ENCODE measurements at places on chromosomes 11 and 22. TPM values are rescaled to one million over a fixed set of nuclear protein-coding genes. Genes with fewer than 3 reads are reported as not detected.
A peak's percentile ranks its signal among the peaks of the same experiment; 100 is the strongest.

DNA sequence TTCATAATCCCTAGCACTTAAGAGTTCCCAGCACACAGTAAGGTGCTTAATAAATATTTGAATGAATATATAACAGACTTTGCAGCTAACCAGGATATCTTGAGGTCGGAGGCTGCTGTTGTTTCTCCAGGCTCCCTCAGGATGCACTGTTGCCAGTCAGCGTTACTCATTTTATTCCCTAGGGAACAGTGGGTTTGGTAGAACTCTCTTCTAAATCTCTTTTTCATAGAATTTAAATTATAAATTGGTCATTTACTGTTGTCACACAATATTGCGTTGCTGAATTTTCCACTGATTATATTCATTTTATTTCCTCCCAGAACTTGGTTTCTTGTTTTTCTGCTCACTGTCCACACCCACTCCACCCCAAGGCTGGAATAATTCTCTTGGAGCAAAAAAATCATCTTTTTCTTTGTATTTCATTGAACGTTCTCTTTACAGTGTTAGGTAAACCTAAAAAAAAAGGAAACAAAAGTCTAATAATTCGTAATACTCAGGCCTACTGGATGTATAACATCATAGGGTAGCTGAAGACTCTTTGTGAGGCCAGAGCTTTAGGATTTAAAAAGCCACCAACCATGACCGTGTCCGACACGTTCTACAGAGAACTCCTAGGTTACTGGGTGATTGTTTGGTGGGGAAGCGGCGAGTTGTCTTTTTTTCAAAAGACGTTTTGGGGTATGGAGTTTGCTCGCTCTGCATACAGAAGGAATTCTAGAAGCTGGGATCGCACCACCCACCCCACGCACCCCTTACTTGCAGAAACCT lies 766 bp upstream of the CAPRIN1 start:
- peak overlapping the region; percentile 98 for H3K27ac ChIP-seq
- DNase-seq = no peak
- no peaks in the 10 kb centered on the region for H3K27me3 ChIP-seq

DNA sequence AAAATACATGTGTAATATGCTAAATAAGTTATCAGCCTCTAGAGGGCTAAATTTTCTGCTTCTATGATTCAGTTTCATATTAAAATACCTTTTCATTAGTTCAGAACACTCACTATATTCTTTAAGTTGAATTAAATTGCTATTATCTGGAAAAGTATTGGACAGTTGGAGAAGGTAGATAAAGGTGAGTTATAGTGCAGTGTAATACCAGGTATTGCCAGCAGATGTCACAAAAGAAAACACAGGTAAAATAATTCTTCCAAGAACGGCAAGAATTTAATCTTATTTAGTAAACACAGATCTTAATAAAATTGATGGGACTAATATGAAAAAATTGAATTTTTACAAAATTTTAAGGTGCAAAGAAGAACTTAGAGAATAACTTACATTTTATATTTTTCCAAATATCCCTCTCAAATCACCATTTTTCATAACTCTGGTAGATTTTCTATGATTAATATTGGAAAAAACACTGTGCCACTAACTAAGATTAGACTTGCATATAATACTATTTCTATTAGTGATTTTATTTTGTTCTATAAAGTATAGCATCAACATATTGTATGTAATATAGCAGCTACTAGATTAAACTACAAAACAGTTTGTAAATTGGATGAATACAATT lies 1.7 kb upstream of the LRRC4C start:
- no peaks in the 10 kb centered on the region for H3K4me1 ChIP-seq
- no peak for DNase-seq
- H3K27me3 ChIP-seq = peaks cover 34% of the 10 kb centered on the region
- H3K27ac ChIP-seq = no peak overlapping the region
- H3K36me3 ChIP-seq = no peaks in the 10 kb centered on the region

GRCh38 chr11:68213555-68214172 lies 568 bp upstream of the KMT5B start:
- peak overlapping the region; percentile 100 for H3K27ac ChIP-seq
- no peaks in the 10 kb centered on the region for H3K36me3 ChIP-seq
- H3K4me1 ChIP-seq = peaks cover 44% of the 10 kb centered on the region
- peak; percentile 50 for DNase-seq

DNA sequence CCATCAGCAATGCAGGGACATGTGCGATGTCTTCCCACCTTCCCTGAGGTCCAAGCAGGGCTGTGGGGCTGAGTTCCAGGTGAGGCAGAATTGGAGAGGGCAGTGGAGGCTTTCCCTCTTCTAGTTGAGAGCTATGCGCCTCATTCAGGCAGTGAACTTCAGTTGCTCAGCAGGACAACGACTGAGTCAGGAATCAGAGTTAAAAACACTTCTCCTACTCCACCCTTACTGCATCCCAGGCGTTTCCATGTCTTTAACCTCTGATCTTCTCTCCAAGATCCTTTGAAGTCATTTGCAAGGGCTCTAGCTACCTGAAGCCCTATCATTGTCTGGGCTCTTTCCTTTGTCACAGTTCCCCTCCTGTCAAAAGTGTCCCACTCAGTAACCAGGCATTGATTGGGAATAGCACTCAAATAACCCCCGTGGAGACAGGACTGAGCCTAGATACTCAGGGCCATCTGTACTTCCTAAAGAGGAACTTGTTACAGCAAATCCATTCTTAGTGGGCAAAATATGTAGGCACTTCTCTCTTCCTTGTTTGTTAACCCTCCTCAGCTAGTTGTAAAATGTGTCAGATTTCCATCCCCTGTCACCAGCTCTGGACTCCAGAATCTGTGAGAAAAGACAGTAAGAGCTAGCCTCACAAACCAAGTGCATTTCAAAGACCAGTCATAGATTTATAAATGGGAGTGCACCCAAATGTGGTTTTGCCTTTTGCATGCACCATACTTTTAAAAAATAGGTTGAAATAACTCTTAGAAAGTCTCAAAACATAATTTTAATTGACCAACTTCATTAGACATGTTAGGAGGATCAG lies 72.5 kb upstream of the MYO18B start:
- H3K27ac ChIP-seq = no peak overlapping the region
- no peak overlapping the region for H3K4me3 ChIP-seq
- H3K4me1 ChIP-seq = peaks cover 4% of the 10 kb centered on the region
- no peaks in the 10 kb centered on the region for H3K27me3 ChIP-seq
- DNase-seq = no peak
- no peaks in the 10 kb centered on the region for H3K36me3 ChIP-seq

GRCh38 chr11:66056501-66056900 lies 4.3 kb downstream of the SF3B2 start:
- no peak overlapping the region for H3K27ac ChIP-seq
- no peak for DNase-seq
- no peaks in the 10 kb centered on the region for H3K27me3 ChIP-seq
- peaks cover 64% of the 10 kb centered on the region for H3K36me3 ChIP-seq
- peaks cover 12% of the 10 kb centered on the region for H3K4me1 ChIP-seq
- H3K4me3 ChIP-seq = no peak overlapping the region

GRCh38 chr11:17697175-17697949 lies 22.0 kb upstream of the MYOD1 start:
- H3K36me3 ChIP-seq = no peaks in the 10 kb centered on the region
- H3K4me3 ChIP-seq = no peak overlapping the region
- H3K4me1 ChIP-seq = no peaks in the 10 kb centered on the region
- H3K27me3 ChIP-seq = no peaks in the 10 kb centered on the region

GRCh38 chr22:37303821-37304274 lies 21.5 kb downstream of the CYTH4 start:
- no peak for DNase-seq
- no peak overlapping the region for H3K4me3 ChIP-seq
- H3K36me3 ChIP-seq = no peaks in the 10 kb centered on the region
- H3K27me3 ChIP-seq = no peaks in the 10 kb centered on the region

DNA sequence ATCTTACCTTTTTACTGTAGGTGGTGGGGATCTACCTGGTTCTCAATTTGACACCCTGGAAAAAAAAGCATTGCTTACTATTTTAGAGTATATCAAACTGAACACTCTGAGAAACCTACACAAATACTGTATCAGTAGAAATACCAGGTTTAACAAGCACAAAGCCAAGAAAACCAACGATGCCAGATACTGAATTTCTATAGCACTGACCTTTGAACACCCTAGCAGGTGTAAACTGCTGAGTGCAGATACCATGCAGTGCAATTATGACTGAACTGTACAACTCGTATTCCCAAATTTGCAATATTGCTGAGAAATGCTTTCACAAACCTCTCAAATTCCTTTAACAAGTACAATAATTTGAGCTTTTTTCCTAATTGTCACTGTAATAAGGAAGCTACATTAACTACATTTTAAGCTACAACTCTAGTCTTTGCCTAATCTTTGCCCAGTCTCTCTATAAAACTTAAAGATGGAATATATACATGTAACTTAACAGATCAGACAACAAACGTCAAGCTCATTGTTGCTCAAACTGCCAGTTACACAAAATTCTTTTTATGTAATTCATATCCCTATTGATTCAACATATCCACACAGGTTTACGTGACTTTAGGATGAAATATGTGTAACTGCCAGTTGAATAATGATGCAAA lies 8.9 kb downstream of the TAF1D start:
- no peak overlapping the region for H3K27ac ChIP-seq
- peaks cover 50% of the 10 kb centered on the region for H3K36me3 ChIP-seq
- no peaks in the 10 kb centered on the region for H3K27me3 ChIP-seq
- H3K4me3 ChIP-seq = no peak overlapping the region
- no peak for DNase-seq
- peaks cover 38% of the 10 kb centered on the region for H3K4me1 ChIP-seq

- H3K4me3 ChIP-seq = no peak overlapping the region
- H3K4me1 ChIP-seq = no peaks in the 10 kb centered on the region
- no peaks in the 10 kb centered on the region for H3K36me3 ChIP-seq
- H3K27ac ChIP-seq = no peak overlapping the region
Measured at GRCh38 chr22:36839356-36840073, 21.3 kb upstream of the NCF4 start.

DNA sequence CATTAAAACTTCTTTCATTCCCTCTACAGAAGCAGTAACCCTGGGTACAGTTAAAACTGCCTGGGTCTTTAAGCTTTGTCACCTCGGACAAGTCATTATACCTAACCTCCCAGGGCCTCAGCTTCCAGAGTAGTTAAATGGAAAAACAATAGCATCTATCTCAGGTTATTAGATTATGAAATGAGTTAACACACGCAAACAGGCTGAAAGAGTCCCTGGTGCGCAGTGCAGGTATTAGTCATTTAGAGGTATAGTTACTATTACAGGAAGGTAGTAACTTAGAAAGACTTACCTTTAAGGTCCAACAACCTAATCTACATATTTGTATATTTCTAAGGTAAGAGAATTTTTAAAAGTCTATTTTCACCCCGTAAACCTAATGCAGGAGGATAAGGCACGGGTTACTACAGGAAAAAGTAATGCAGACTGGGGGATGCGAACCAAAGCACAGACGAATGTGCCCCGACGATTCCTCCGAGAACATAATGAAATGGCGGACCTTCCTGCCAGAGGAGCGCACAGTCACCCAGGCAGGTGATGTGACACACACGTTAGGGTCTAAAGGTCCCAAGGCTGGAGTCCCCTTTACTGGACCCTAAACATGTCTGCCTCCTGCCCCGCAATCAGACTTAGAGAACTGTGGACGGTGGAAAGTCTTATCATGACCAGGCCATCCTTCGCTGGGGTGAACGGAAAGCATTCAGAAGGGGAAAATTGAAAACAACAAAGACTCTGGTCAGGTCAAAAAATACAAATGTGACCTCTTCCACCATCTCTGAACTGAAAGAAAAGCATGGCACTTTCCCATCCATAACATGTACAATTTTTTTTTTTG lies 1.3 kb downstream of the NAP1L4 start:
- peak overlapping the region; percentile 93 for H3K27ac ChIP-seq
- no peaks in the 10 kb centered on the region for H3K27me3 ChIP-seq
- peak overlapping the region; percentile 68 for H3K4me3 ChIP-seq
- no peaks in the 10 kb centered on the region for H3K36me3 ChIP-seq
- no peak for DNase-seq

GRCh38 chr11:71198823-71199165 lies 53.6 kb downstream of the SHANK2 start:
- H3K4me3 ChIP-seq = no peak overlapping the region
- H3K36me3 ChIP-seq = no peaks in the 10 kb centered on the region
- H3K27ac ChIP-seq = no peak overlapping the region
- no peaks in the 10 kb centered on the region for H3K4me1 ChIP-seq
- H3K27me3 ChIP-seq = no peaks in the 10 kb centered on the region
- DNase-seq = no peak

- no peak for DNase-seq
- no peak overlapping the region for H3K27ac ChIP-seq
- H3K4me3 ChIP-seq = no peak overlapping the region
- no peaks in the 10 kb centered on the region for H3K27me3 ChIP-seq
- no peaks in the 10 kb centered on the region for H3K4me1 ChIP-seq
Measured at GRCh38 chr11:7749456-7749855, 43.2 kb upstream of the OVCH2 start.

GRCh38 chr11:59193587-59194130 lies 19.1 kb downstream of the MPEG1 start:
- H3K27me3 ChIP-seq = no peaks in the 10 kb centered on the region
- H3K27ac ChIP-seq = no peak overlapping the region
- H3K4me3 ChIP-seq = no peak overlapping the region
- peaks cover 27% of the 10 kb centered on the region for H3K4me1 ChIP-seq
- H3K36me3 ChIP-seq = no peaks in the 10 kb centered on the region

GRCh38 chr11:132858223-132858622 lies 674.1 kb downstream of the OPCML start:
- no peaks in the 10 kb centered on the region for H3K27me3 ChIP-seq
- H3K27ac ChIP-seq = no peak overlapping the region
- no peaks in the 10 kb centered on the region for H3K4me1 ChIP-seq
- DNase-seq = no peak

DNA sequence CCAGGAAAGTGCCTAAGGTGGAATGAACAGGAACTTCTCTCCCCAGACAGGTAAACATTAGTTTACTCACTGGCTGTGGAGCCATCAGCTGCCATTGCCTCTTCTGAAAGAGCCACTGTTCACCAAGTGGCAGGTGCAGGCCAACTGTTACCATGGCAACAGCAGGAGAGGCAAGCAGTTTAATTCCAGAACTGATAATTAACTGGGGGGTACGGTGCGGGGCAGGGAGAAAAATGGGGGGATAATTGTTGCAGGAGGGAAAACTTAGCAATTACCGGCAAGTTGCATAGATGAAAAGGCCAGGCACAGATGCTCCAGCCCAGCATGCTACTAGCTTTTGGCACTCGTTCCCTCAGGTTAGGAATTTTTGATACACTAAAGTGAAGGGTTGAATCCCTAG lies 85.1 kb downstream of the TRIM44 start:
- peaks cover 7% of the 10 kb centered on the region for H3K36me3 ChIP-seq
- no peaks in the 10 kb centered on the region for H3K4me1 ChIP-seq
- no peak for DNase-seq
- H3K4me3 ChIP-seq = no peak overlapping the region
- H3K27ac ChIP-seq = no peak overlapping the region

- no peak overlapping the region for H3K27ac ChIP-seq
- no peak overlapping the region for H3K4me3 ChIP-seq
- no peak for DNase-seq
- H3K36me3 ChIP-seq = no peaks in the 10 kb centered on the region
- no peaks in the 10 kb centered on the region for H3K27me3 ChIP-seq
- no peaks in the 10 kb centered on the region for H3K4me1 ChIP-seq
Measured at GRCh38 chr11:132874638-132875037, 657.7 kb downstream of the OPCML start.

Gene SCO2
- total RNA-seq = 7.9 TPM

Gene ANO1
- 12.7 TPM for total RNA-seq

Gene PRMT3
- 28.4 TPM for total RNA-seq

Gene ZNF195
- total RNA-seq = 8.7 TPM

Gene SLC6A5
- not detected for total RNA-seq

Gene TXNRD2
- total RNA-seq = 8.0 TPM

Gene OR5L2
- not detected for total RNA-seq
